Activated CD4-positive, alpha-beta T cell treated with anti-CD3 and anti-CD28 coated beads for 36 hours (primary cell): ENCODE measurements at places on chromosomes 6 and 20. TPM values are rescaled to one million over a fixed set of nuclear protein-coding genes. Genes with fewer than 3 reads are reported as not detected.

GRCh38 chr6:128870746-128871145, 12.2 kb upstream of the LAMA2 start:
- DNase-seq: no peak

C6orf15 gene
- total RNA-seq: not detected

BANF2 gene
- total RNA-seq: not detected

- no peak for DNase-seq
Observed at GRCh38 chr6:138290423-138290962, 72.2 kb upstream of the PBOV1 start.

GRCh38 chr6:157579467-157580031, 198.6 kb downstream of the ZDHHC14 start:
- no peak for DNase-seq

TCF21 gene
- not detected for total RNA-seq

DNA sequence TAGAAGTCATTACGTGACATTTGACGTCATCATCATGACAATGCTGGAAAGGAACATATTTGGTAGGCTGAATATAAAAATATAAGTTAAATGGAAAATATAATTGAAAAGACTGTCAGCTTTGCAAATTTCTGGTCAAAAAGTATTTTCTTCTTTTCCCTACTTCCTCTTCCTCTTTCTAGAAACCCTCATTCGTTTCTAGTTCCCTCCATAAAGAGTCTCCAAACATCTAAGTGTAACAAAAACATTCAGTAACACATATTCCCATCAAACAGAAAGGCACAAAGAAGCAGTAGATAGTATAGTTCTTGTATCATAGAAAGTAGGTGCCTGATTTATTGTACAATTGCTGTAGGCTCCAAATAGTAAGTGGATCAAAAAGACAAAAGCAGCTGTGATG, 150.8 kb upstream of the FAM83B start:
- no peak for DNase-seq

MOXD1 gene
- total RNA-seq: not detected

TREML2 gene
- 8.2 TPM for total RNA-seq

- DNase-seq: no peak
Observed at GRCh38 chr6:111211411-111212030, 124.2 kb downstream of the SLC16A10 start.

SLC52A3 gene
- total RNA-seq: not detected

ZBTB46 gene
- 1.3 TPM for total RNA-seq

SRSF12 gene
- total RNA-seq: 0.26 TPM
